ENCODE measurements at places on chromosomes 7 and 10. TPM values are rescaled to one million over a fixed set of nuclear protein-coding genes. Genes with fewer than 3 reads are reported as not detected.

- H3K4me1 ChIP-seq = peaks cover 13% of the 10 kb centered on the region
- H3K36me3 ChIP-seq = no peaks in the 10 kb centered on the region
- DNase-seq = peak; percentile 26
- no peaks in the 10 kb centered on the region for H3K27me3 ChIP-seq
- H3K4me3 ChIP-seq = no peak overlapping the region
Observed at GRCh38 chr10:78541481-78542140, 507.9 kb downstream of the RPS24 start.

DNA sequence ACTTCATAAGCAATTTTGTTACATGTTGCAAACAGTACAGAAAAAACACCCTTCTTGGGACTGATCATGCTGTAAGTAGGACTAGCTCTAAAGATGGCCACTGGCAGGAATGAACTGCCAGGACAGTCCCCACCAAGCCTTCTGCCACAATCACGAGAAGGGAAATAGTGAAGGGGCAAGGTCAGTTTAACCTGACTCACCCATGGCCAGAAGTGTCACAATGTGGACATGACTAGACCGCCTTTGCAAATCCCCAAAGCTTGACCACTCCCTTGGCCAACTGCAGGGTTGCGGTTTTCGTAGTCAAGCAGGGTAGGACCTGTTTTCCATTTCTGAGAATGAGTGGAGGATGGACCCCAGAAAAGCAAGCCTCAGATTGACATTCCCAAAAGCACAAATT, 19.4 kb upstream of the FRAT2 start:
- no peaks in the 10 kb centered on the region for H3K4me1 ChIP-seq
- no peak for DNase-seq
- no peak overlapping the region for H3K4me3 ChIP-seq
- no peak overlapping the region for H3K27ac ChIP-seq

DNA sequence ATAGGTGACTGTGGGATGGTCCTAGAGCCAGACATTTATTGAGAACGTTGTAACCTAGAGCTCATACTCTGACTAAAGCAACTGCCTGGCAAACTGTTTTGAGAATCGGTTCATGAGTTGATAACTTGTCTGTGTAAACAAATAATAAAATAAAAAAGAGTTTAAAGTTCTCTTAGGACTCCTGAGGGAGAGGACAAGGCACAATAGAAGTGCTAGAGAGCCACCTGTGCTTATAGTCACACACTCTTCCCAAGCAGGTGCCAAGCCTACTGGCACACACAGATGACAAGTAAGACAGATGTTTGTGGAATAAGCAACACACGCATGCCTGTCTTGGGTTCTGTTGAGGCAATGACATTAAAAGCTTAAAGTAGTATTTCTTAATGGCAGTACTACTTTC, 7.9 kb downstream of the EDRF1 start:
- peaks cover 8% of the 10 kb centered on the region for H3K4me1 ChIP-seq
- DNase-seq = no peak
- H3K4me3 ChIP-seq = no peak overlapping the region
- H3K27me3 ChIP-seq = no peaks in the 10 kb centered on the region
- H3K36me3 ChIP-seq = peaks cover 62% of the 10 kb centered on the region

DNA sequence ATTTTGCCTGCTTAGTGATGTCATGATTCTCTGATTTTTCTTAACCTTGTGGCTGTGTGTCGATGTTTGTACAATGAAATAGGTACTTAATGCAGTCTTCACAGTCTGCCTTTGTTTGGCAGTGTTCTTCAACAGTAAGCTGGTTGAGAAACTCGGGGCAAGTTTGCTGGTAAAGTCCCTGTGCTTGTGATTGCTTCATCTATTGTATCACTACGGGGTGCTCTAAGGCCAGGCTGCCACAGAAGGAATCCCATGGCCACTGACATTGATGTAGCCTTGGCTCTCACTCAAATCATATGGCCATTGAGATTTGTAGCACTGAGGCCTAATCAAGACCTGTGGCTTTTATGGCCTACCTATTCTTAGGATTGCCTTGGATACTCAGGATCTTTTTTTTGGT, 33.5 kb upstream of the PRSS37 start:
- H3K4me1 ChIP-seq = no peaks in the 10 kb centered on the region
- no peak for DNase-seq

DNA sequence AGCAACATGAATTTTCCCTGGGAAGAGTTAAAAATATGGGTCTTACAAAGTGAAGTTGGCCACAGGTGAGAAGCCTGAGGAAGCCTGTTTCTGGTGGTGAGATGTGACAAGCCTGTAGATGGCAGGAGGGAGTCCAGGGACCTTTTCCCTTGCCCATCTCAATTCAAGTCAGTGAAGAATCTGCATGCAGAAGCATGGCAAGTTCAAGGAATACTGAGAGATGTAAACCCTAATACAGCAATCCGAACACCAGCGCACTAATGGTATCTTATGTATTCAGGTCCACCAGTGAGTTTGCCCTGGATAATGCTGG, 73.6 kb downstream of the RHOBTB1 start:
- H3K4me3 ChIP-seq = no peak overlapping the region
- no peaks in the 10 kb centered on the region for H3K36me3 ChIP-seq
- no peak for DNase-seq
- no peaks in the 10 kb centered on the region for H3K4me1 ChIP-seq
- no peak overlapping the region for H3K27ac ChIP-seq
- peaks cover 9% of the 10 kb centered on the region for H3K27me3 ChIP-seq

DNA sequence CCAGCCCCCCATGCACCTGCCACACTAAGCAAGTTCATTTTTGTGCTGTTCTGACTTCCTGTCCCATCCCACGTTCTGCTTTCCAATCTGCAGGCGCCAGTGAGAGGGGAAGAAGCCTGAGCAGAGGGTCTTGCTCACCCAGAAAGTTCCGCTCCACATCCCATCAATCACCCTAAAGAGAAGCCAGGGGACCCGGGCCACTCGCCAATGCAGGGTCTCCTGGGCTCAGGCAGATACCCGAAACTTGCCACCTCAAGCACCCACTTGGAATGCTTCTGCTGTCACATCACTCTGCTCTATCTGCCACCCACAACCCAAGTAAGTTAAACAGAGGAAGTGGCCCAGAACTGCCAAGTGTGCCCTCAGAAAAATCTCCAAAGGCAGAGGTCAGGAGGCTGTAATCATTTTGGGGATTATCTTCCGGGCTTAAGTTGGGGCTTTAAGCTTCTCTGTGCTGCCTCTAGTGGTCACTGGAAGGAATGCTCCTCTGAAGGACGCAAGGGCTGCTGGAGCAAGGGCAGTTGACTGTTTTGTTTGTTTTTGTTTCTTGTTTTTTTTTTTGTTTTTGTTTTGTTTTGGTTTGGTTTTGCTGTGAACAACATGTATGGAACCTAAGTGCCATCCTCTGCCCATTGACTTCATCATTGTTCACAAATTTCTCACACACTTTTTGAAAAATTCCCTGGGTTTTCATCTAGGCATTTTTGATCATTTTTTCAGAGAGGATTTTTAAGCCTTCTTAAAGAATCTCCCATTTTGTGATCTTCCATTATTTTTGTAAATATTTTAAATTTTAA, 25.5 kb downstream of the PRR15 start:
- H3K36me3 ChIP-seq = no peaks in the 10 kb centered on the region
- peaks cover 10% of the 10 kb centered on the region for H3K4me1 ChIP-seq
- no peak overlapping the region for H3K27ac ChIP-seq
- H3K4me3 ChIP-seq = no peak overlapping the region
- peak; percentile 50 for DNase-seq
- peaks cover 7% of the 10 kb centered on the region for H3K27me3 ChIP-seq

- no peak for DNase-seq
- H3K27ac ChIP-seq = no peak overlapping the region
- peaks cover 7% of the 10 kb centered on the region for H3K4me1 ChIP-seq
- H3K27me3 ChIP-seq = no peaks in the 10 kb centered on the region
- no peak overlapping the region for H3K4me3 ChIP-seq
Observed at GRCh38 chr10:105017691-105018090, 376.6 kb downstream of the SORCS3 start.

DNA sequence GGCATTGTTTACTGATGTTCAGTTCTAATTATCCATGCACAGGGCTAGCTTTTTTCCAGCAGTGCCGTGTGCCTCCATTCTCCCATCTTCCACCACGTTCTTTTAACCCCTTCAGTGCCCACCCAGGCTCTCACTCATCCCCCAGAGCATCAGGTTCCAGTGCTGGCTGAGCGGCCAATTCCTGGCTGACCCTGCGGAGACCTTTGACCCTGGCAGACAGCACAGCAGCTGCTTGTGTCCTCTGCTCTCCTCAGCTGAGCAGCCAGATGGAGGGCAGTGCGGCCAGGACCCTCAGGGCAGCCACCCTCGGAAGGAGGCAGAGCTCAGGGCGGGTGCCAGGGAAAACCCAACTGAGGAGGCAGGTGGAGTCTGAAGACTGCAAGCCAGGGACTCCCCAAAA, 48.4 kb downstream of the ZNF503 start:
- no peak overlapping the region for H3K27ac ChIP-seq
- H3K36me3 ChIP-seq = no peaks in the 10 kb centered on the region
- H3K27me3 ChIP-seq = no peaks in the 10 kb centered on the region
- no peak overlapping the region for H3K4me3 ChIP-seq

- no peaks in the 10 kb centered on the region for H3K4me1 ChIP-seq
- H3K27ac ChIP-seq = no peak overlapping the region
- no peak overlapping the region for H3K4me3 ChIP-seq
- peaks cover 6% of the 10 kb centered on the region for H3K27me3 ChIP-seq
- H3K36me3 ChIP-seq = no peaks in the 10 kb centered on the region
Observed at GRCh38 chr10:111085690-111086353, 9.0 kb downstream of the ADRA2A start.

DNA sequence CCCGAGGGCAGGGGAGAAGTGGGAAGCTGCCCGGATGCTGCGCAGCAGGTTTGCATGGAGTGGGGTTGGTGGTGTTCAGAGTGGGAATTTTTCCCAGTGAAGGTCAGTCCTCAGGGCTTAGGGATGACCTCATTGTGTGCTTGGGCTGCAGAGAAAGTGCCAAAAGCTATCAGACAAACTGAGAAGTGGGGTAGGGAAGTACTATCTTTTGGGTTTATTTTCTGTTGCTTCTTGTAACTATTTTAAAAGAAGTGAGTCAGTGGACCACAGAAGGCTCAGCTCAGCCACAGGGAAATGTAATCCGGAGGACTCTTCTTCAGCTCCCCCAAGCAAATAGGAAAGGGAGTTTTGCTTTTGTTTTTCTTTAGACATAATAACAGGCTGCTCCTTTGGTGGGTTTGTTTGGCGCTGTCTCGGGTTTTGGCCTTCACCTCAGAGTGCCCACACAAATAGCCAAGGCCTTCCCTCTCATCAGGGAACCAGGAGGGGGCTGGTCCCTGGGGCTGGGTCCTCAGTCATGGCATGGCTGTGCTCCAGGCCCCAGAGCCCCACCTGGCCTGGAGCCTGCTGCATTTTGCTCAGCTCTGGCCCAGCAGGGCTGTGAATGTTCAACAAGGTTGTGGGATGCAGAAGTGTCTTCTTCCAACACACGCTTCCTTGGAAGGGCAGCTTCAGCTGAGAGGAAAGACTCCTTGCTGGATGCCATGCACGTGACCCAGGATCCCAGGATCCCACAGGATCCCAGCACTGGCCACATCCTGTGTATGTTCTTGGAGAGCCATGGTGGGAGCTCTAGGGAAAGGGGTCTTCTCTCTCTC, 5.4 kb upstream of the FAM170B start:
- H3K27me3 ChIP-seq = peaks cover 13% of the 10 kb centered on the region
- no peak for DNase-seq
- no peak overlapping the region for H3K27ac ChIP-seq
- H3K36me3 ChIP-seq = no peaks in the 10 kb centered on the region
- no peak overlapping the region for H3K4me3 ChIP-seq

DNA sequence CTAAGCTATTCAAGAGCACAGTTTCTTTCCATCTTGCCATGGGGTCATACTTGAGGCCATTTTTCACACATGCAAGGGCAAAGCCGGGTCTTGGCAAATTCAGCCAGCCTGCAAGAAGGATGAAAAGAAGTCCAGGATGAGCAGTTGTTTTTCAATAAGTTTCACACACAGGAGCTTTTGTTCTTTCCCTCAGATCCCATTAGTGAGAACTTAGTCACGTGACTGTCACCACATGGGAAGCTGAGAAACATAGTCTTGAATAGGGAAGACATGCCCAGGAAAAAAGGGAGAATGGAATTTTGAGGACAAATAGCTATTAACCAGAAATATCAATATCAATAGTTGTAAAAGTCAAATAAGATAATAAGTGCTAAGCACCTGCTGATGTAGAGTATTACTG, 137.7 kb downstream of the AHR start:
- peaks cover 8% of the 10 kb centered on the region for H3K27me3 ChIP-seq
- no peaks in the 10 kb centered on the region for H3K36me3 ChIP-seq
- no peak overlapping the region for H3K27ac ChIP-seq

DNA sequence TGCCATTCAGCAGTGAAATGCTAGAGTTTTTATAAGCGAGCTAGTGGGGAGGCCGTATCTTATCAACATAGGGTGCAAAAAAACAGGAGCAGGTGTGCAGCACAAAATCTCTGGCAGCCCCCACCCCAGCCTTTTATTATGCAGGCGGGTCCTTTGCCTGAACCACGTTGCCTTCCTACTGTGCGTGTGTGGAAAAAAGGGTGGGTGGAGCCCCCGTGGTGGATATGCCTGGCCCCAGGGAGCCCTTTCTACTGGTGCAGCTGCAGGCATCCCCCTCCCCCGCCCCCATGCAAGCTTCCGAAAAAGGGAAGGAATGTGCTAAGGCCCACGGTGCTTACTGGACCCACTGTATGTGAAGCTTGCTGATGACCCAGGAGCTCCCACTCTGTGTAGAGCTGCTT, 175.9 kb downstream of the USP6NL start:
- no peaks in the 10 kb centered on the region for H3K36me3 ChIP-seq
- DNase-seq = no peak
- H3K4me1 ChIP-seq = peaks cover 15% of the 10 kb centered on the region
- H3K27ac ChIP-seq = no peak overlapping the region
- H3K27me3 ChIP-seq = no peaks in the 10 kb centered on the region
- no peak overlapping the region for H3K4me3 ChIP-seq

- DNase-seq = no peak
- H3K27me3 ChIP-seq = peaks cover 41% of the 10 kb centered on the region
- H3K27ac ChIP-seq = no peak overlapping the region
- no peak overlapping the region for H3K4me3 ChIP-seq
- H3K4me1 ChIP-seq = peaks cover 9% of the 10 kb centered on the region
Observed at GRCh38 chr10:113982769-113983168, 60.9 kb upstream of the ADRB1 start.

DNA sequence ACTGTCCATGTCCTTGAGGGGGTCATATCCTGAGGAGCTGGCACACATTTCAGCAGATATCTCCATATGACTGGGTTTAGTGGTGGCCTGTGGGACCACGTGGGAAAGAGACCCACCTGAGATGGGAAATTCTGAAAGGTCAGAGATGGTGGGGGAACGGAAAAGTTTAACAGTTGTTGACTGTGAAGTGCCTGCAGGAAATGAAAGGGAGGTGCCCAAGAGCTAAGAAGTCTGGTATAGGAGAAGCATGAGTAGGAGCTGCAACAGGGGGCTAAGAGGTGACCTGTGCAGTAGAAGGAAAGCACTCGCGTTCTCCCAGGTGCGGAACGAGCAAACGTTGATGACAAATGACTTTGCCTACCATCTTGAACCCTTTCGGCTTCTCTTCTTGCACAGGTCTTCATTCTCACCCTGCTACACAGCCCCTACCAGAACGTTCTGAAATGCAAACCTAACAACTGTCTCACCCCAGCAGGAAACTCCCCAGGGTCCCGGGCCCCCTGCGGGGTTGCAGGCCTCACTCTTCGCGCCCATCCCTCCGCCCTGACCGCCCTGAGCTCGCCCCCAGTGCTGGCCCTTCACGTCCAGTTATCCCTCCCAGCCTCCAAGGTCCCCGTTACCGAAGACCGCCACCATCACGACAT, 9.8 kb upstream of the FXYD4 start:
- H3K27me3 ChIP-seq = no peaks in the 10 kb centered on the region
- H3K36me3 ChIP-seq = peaks cover 8% of the 10 kb centered on the region
- H3K27ac ChIP-seq = peak overlapping the region; percentile 99

The NAPEPLD gene
- total RNA-seq = 7.4 TPM

The HYAL4 gene
- 0.10 TPM for total RNA-seq

All from activated CD4-positive, alpha-beta T cell treated with anti-CD3 and anti-CD28 coated beads, Interleukin-2, amount 10 ng/mL, durations not matched to agents 7 days and 5 days (primary cell).